ENCODE measurements at places on chromosomes 2 and 18.

DNA sequence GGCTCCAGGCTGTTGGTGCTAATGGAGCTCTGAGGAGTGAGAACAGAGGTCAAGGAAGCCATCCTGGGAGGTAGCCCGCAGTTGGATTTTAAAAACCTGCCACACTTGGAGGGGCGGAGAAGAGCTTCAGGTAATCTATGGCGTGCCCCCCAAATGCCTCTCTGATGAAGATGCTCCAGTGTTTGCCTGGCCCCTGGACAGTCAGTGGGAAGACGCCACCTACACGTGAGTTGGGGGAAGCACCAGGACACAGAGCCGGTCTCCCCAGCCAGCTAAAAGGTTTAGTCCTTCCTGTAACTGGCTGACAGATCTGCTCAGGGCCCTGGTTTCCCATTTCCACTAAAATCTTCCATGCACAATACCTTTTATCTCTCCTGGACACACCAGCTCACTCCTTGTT is 225.0 kb downstream of the TTC32 start:
- DNase-seq, result no peak

- DNase-seq, result no peak
Observed at GRCh38 chr2:7572450-7572849, 655.2 kb downstream of the RNF144A start.

DNA sequence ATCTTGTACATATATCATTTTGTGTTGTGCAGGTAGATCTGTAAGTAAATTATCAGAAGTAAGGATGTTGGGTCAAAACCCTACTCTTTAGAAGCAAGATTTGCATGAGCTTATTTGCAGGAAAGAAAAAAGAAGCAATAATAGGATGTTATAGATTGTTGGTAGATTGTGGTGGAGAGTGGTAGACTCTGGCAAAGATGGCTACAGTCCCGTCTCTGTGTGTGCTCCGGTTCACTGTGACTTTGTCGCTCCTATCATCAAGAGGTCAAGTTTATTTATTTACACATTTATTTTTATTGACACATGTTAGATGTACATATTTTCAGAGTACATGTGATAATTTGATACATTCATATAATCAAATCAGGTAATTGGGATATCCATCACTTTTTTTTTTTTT is 81.0 kb upstream of the NDUFV2 start:
- no peak for DNase-seq

- DNase-seq, result no peak
Observed at GRCh38 chr2:226934546-226935201, 98.8 kb downstream of the RHBDD1 start.

- no peak for DNase-seq
Observed at GRCh38 chr2:43292851-43293743, 66.7 kb upstream of the ZFP36L2 start.

DNA sequence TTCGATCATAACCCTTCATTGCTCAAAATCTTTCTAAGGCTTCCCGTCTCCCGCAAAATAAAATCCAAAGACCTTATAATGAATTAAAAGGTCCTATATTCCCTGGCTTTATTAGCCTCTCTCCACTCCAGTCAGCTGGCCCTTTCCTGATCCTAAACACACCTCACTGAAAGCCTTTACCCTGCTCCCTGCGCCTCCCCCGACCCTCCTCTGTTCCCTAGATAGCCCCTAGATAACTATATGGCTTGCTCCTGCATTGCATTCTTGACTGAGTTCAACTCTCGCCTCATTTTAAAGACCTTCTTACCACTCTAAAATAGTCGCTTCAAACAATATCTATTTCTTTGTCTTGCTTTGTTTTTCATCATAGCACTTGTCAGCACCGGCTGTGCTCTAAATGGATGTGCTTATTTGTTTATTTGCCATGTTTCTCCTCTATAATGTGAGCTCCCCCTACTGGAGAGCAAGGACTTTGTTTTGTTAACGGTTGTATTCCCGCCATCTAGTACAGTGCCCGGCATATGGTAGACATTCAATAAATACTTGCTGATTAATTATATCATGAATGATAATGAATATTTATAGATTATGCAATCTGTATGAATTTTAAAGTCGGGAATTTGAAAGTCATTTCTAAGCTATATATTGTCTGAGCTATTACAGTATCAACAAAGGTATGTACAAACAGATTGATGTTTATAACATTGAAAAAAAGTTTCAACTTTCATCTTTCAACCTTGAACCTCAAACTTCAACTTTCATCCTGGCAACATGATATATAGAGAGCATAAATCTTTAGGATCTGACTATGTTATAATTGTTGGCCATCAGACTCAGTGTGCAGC is 32.4 kb upstream of the VIT start:
- peak; percentile 49 for DNase-seq

DNA sequence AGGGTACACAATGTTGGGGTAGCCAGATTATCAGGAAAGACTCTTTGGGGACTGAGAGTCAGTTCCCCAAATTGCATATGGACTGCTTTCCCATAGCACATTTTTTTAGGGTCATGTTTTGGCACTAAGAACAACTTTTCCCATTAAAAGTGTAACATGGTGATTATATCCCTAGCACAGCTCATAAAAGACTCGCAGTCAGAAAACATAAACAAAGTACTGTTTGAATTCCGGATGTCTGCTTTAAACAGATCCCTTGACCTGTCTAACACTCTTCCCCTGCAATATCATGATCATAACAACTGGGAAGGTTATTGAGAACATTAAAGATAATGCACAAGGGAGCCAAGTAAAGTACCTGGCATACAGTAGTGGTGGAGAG is 262.2 kb downstream of the ASXL3 start:
- no peak for DNase-seq

DNA sequence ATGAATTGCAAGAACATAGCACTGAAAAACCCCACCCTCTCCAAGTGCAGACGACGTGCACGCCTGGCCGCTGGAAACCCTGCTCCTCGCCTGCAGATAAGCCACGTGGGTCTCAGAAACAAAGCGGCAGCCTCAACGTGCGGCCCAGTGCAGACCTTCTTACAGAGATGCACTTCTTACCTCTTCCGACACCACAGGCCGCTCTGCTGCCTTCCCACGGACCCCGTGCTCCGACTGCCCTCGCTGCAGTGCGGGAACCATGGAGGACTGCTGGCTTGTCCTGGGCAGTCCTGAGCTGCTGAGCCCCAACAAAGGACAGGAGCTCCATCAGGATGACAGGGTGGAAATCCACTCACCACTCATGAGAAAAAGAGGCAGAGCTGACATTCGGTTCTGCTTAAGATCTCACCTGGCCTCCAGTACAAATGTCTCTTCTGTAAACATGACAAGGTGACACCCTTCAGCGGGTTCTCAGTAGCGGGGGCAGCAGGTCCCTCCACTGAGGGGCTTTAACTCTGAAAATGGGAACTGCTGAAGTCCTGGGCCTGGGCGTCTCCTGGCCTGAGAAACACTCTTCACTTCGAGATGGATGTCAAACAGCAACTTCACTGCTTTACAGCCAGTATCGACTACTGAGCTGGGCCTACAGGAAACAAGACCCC is 6.2 kb downstream of the COPS9 start:
- no peak for DNase-seq

- DNase-seq, result no peak
Observed at GRCh38 chr2:216949700-216950413, 90.0 kb upstream of the TNP1 start.

- no peak for DNase-seq
Observed at GRCh38 chr2:190575263-190575662, 40.7 kb upstream of the NEMP2 start.

- no peak for DNase-seq
Observed at GRCh38 chr2:24123922-24124580, 782 bp downstream of the FAM228B start.
